Fibroblast of lung (primary cell): ENCODE measurements at places on chromosomes 16 and 17.

DNA sequence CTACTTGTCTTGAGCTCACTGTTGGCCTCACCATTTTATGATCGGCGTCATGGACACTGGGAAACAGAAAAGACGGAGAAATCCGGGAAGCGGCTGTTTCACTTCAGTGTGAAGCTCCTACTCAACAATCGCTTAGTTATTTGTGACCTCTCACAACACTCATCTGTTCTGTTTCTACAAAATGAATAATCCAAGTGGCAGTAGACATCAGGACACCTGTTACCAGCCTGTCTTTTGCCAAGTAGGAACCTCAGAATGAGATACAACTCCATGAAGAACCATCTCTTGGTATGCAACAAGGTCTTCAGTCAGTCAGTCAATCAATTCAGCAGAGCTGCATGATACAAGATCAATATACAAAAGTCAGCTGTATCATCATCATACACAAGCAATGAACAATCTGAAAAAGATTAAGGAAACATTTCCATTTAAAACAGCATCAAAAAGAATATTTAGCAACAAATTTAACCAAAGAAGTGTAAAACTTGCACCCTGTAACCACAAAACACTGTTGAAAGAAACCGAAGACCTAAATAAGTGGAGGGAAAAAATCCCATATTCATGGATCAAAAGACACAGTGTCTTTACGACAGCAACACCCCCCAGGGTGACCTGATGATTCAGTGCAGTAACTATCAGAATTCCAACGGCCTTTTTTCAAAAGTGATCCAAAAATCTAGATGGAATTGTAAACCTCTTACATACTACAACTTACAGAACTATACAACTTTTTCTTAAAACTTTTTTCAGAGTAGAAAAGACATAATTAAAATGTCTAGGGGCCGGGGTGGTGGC, 63.4 kb downstream of the ANKRD11 start:
- no peak for DNase-seq

DNA sequence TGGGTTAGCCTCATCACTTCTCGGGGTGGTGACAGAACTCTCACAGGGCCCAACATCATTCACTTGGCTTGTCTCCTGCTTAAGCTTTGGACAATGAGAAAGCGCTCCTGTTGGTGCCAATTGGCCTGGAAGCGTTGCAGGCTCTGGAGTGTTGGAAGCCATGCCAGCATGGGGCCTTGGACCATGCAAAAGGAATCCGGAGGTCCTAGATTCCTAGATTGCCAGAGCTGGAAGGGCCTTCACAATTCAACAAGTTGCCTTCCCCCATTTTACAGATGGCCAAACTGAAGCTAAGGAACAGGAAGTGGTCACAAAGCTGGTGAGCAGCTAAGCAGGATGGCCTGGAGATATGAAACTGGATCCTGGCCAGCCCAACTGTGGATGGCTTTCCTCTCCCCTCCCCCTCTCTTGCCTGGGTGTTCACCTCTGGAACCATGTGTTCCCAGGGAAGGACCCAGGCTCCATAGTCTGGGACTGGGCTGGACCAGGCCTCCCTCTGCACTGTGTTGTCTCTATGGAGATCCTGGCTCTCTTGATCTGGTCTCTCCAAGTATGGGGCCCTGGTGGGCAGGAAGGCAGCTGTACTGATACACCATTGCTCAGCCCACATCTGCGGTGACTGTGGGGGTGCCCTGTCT, 6.0 kb upstream of the IGFBP4 start:
- peak; percentile 27 for DNase-seq

GRCh38 chr17:40539711-40540411, 25.4 kb downstream of the CCR7 start:
- no peak for DNase-seq

DNA sequence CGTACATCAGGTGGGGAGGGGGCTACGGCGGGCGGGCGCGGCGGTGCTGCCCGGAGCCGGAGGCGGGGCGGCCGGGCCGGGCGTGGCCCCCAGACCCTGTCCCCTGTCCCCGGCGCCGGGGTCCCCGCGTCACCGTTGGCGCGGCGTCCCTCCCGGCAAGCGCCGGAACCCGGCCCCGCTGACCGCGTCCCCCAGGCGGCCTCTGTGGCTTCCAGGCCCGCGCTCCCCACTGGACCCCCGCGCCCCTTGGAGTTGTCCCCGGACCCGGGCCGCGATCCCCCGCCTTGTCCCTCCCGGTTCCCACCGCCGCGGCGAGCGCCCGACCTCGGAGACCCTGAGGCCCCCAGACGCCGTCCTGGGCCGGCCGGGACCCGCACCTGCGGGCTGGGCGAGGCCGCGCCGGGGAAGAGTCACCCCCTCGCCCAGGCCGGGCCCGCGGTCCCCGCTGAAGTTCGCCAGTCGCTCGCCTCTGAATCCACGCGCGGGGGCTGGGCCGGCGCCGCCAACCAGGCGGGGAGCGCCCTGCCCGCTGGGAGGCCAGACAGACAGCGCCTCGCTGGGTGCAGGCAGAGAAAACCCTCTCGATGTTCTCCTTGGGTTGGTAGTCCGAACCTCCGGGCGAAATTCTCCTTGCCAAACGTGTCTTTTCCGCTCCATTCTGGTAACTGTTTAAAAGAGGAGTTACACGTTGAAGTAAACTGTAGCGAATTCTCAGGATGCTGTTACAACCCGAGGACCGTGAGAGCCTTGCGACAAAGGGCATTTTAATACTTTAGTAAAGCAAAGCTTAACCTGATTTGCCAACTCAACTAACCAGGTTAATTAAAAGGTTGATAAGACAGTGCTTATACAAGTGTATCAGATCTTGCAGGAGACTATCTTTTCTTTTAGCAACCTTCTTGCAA, 761 bp downstream of the GAN start:
- peak; percentile 61 for DNase-seq

DNA sequence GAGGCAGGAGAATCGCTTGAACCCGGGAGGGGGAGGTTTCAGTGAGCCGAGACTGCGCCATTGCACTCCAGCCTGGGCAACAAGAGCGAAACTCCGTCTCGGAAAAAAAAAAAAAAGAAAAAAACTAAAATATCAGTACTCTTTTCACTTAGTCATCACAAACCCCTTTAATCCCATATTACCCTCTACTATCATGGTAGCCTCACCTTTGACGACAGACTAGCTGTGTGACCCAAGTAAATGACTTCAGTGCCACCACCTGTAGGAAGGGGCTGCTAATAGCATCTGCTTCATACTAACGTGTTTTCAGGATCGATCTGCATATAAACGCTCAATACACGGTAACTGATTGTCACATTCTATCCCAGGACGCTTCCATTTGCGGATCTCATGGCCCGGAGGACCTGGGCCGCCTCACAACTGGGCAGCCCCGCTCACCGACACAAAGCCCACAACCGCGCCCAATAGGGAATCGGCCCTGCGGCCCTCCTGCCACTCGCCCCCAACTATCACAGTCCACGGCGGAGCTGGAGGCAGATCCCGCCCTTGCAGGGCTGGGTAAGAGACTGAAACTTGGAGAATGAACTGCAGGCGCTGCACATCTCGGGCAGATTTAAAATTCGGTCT, 1.1 kb upstream of the ZNF263 start:
- peak; percentile 82 for DNase-seq

DNA sequence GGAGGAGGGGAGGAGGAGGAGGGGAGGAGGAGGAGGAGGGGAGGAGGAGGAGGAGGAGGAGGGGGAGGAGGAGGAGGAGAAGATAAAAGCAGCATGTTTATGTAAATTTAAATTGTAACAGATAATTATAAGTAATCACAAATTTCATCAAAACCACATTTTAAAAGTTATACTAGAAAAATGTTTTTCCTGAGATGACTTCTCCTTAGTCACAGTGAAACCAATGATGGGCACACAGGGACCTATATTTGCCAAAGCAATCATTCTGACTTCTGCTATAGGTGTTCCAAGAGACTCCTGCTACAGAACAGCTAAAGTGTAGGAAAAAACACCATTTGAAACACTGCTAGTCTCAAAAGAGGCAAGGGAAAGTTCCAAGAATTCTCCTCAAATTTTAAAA, 66.4 kb downstream of the CEP95 start:
- DNase-seq: no peak
